ENCODE measurements at places on chromosomes 16 and 17.

DNA sequence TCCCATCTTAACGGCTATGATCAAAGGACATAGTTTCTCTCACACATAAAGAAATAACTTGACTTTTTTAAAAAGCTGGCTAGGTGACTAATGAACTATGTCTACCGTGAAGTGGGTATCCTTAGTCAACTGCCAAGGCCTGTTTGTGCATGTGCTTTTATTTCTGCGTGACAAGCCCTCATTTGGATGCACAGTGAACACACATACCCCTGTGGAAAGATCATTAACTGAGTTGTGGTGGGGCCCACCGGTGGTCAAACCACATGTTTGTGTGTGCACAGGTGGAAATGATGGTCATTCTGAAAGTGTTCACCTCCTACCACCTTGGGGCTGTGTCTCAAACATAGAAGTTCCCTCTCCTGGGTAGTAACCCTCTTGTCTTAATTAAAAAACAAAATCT, 256.1 kb upstream of the SALL1 start:
- DNase-seq: no peak

DNA sequence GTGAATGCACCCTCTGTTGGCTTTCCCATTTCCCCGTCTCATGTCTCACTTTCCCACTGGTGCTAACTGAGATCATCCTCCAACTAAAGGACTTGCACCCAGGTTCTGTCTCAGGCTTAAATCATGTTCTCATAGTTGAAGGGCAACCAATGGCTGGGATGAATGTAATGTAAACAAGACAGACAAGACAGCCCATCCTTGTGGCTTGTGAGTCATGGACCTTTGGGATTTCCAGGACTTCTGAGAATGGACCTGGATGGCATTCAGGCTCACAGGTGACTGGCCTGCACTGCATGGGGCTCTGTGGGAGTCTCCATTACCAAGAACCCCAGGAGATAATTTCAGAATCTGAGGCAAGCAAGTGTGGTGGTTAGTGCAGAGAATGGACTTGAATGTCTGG, 347.5 kb downstream of the HAPSTR1 start:
- DNase-seq: no peak

- DNase-seq: no peak
These were observed 114.2 kb upstream of the MON1B start for GRCh38 chr16:77076839-77077238.

GRCh38 chr16:21233521-21234150, at the start of gene ANKS4B:
Gene ANKS4B (plus strand): TSS chr16:21233699. CDS start chr16:21233738, 39 bp downstream.
- DNase-seq: no peak

GRCh38 chr17:55717898-55718735, 4.5 kb downstream of the TMEM100 start:
- DNase-seq: no peak

- no peak for DNase-seq
These were observed 177.2 kb downstream of the CDH8 start for GRCh38 chr16:61858988-61859387.

DNA sequence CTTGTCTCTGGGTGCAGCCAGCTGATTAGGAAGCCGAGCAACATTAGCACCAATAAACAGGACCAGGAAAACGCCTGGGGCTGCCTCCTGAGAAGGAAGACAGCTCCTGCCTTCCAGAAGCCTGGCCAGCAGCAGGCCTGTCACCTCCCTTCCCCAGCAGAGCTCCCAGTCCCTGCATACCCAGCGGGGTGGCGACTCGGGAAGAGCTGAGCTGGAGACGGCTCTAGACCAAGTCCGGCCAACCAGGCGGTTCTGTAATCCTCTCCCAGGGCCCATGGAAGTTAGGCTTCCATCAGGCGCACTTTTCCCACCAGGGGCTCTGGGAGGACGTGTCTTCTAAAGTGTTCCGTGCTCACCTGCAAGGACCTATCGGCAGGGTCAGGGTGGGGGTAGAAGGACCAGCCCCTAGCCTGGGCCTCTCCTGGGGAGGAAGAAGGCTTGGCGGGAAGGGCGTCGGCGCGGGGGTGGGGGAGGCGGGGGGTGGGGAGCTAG, 12.0 kb upstream of the CLUH start:
- DNase-seq: no peak

GRCh38 chr16:56332464-56333079, 92.8 kb downstream of the AMFR start:
- DNase-seq: no peak

DNA sequence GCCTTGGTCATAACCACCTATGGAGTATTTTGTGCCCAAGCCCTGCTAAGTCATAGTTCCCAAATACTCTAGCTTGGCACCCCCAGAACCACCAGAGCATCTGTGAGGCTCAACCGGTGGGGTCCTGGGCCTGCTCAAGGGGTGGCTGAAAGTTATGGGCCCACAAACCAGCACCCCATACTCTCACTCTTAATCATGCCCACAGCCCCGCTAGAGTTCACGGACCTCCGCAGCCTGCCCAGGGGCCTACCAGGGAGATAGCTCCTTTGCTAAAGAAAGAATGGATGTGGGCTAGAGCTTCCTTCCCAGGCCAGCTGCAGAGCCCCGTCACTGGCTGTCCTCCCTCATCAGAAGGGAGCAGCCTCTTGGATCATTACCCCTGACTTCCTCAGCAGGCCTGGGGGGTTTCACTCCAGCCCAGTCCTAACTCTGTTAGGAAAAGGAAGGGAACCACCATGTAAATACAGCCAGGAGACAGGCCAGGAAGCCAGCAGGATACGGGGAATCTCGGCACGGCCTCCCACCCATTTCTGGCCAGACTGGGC, 1.4 kb downstream of the GIT1 start:
- DNase-seq: no peak

DNA sequence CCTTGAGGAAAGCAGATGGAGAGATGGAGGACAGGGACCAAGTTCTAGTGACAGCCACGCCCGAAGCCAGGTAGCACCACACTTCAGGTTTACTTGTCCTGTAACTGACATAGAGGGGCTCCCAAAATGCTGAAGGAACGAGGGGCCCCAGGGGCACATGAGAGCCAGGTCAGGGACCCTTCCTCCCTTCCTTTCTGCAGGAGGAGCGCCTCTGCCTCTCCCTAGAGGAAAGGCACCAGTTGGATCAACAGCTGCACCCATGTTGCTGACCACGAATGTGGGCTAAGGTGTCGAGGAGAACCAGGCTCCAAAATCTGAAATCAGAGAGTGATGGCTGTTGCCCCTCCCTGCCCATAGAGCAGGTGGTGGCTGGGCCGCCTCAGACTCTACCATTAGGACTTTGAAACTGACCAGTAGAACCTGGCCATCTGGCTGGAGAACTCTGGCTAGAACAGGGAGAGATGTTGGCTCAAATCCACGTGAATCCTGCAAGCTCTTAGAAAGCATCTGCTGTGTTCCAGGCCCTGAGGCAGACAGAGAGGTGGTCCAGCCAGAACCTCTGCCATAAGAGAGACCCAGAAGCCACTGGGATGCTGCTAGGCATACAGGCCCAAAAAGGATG, 218.8 kb downstream of the KATNIP start:
- DNase-seq: no peak

DNA sequence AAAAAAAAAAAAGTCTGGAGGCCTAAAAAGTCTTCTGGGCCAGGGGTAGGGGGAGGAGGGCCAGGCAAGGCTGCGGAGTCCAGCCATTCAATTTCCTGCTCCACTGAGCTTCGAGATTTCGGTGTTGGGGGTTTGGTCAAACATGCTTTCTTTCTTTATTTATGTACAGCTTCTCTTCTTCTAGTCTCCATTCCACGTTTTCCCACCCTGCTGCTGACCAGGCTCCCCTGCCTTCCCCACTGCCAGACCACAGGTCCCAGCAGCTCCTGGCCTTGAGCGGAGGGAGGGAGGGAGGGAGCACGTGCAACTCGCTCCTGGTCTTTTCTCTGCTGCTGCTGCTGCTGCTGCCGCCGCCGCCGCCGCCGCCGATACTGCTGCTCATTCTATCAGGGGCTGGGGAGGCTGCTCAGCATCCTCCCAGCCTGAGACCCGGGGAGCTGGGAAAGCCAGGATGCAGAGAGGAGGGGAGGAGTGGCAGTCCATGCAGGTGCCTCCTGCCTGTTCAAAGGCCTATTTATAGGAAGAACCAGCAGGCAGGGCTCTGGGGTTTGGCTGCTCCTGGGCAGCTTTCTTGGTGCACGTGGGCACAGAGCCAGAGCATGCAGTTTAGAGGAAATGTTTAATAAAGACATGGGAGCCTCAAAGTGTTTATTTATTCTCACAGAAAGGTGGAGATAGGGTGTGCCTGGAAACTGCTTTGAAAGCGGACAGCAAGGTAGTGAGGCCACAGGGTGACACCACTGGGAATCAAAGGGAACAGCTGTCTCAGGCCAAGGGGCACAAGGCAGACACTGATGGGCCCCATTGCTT, 23.4 kb upstream of the ZFHX3 start:
- DNase-seq: peak; percentile 35

Measured in GM12891 (cell line).